DMS79 treated with DMSO at 0.1 percent for 48 hours (cell line): ENCODE measurements at places on chromosomes 16 and 17.

- DNase-seq = no peak
These were observed 30.1 kb downstream of the VAC14 start for GRCh38 chr16:70770626-70771552.

- no peak for DNase-seq
These were observed 2.3 kb downstream of the TNFRSF17 start for GRCh38 chr16:11967195-11967911.

- DNase-seq = no peak
These were observed 14.7 kb upstream of the WNT3 start for GRCh38 chr17:46832945-46833839.

DNA sequence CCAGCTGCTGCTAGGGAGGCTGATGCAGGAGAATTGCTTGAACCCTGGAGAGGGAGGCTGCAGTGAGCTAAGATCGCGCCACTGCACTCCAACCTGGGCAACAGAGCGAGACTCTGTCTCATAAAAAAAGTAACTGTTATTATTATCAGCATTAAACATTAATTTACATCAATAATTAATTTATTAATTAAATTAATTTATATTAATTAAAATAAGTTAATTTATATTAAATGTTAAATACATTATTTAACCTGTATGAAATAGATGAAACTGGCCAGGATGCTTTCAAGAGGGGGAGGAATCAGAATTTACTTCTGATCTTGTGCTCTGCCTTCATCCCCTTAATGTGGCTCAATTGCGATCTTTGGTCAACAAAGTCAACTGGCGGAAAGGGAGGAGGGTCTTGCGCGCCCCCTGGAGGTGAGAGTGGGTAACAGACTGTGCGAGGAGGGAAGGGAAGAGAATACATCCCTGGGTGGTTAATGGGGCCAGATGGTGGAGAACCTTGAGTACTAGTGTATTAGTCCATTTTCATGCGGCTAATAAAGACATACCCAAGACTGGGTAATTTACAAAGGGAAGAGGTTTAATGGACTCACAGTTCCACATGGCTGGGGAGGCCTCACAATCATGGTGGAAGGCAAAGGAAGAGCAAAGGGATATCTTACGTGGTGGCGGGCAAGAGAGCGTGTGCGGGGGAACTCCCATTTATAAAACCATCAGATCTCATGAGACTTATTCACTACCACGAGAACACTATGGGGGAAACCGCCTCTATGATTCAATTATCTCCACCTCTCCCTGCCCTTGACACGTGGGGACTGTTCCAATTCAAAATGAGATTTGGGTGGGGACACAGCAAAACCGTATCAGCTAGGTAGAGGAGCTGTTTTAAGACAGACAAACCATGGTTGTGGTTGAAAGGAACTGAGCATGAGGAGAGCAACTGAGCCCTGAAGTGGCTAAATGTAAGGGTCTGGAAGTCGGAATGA, 15.7 kb upstream of the CPPED1 start:
- DNase-seq = no peak
